Kidney epithelial cell (primary cell): ENCODE measurements at places on chromosomes 4 and X.

DNA sequence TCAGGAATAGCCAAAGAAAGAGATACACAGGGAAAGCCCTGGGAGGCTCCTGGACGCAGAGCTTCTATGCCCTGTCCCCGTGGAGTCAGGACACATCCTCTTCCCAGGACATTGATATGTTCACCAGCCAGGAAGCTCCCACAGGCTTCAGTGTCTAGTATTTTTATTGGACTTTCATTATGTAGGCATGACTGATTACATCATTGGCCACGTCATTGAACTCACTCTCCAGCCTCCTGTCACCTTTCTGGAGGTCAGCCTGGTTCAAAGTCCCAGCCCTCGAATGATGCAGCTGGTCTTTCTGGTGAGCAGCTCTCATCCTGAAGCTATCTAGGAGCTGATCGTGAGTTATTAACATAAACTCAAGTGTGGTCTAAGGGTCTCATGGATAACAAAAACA lies 104.1 kb downstream of the CPEB2 start:
- DNase-seq = no peak

DNA sequence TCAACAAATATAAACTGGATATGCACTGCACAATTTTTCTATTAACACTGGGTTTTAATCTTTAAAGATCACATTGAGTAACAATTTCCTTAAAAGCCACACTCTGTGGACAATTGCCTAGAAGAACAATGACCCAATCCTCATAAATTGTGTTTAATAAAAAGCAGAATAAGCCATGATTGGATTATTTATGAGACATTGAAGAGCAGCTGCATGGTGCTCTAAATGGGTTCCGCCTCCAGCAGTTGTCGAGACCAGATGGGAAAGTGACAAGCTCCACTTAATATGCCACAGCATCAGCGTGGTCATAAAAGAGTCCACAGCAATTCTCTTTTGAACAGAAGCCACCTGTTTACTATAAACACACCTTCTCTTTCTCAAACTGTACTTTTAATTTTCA lies 635.2 kb upstream of the FRG1 start:
- DNase-seq = no peak

DNA sequence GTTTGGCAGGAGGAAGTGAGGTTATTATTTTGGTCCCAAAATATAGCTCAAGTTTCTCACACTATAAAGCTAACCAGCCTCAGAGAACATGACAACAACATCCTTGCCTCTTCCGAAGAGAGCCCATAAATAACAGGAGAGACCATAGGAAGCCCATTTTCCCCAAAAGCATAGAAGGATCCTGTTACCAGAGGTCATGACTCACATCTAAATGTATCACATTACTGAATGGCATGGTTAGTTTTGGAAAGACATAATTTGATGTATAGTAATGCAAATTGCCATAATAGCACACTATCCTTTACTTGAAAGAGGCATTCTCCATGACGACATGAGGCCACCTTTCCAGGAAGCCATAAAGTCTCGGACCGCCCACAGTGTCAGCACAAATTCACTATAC lies 238.8 kb upstream of the GRIA3 start:
- no peak for DNase-seq

GRCh38 chr4:168432419-168433146 lies 47.7 kb downstream of the DDX60L start:
- no peak for DNase-seq

- DNase-seq = peak; percentile 55
Observed at GRCh38 chr4:31366041-31366440, 645.9 kb downstream of the PCDH7 start.

DNA sequence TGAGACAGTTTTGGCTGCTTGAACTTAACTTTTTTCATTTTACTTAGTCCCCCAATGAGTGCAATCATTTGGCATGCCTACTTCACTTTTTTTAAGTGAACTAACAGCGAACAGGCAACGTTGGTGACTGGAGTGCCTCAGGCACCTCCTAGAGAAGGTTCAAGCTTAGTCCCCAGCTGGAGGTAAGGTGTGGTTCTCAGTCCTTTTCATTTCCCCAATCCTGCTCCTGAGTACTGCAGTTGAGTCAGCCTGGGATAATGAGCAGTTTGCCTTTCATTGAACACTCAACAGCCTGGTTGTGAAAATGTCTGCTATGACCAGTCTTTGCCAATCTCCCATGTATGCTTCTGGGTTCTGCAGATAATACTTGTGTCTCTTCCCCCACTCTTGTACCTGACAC lies 109.5 kb downstream of the CDKL5 start:
- no peak for DNase-seq

DNA sequence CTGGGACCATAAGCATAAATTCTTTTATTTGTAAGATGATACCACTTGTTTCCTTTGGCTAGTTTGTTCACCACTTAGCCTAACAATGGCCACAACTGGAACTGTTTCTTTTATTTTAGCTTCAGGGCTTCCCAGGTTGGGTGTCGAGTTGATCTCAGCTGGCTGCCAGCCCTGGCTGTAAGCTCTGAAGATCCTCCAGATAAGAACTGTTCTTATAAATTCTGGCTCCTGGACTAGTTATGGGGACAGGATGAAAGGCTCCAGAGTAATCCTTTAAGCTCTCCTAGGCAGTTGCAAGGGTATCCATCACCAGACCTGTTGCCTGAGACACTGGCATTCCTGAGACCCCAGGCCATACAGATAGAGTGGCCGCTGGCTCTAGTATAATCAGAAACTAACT lies 129.4 kb upstream of the ACSL4 start:
- DNase-seq = no peak

- DNase-seq = no peak
Observed at GRCh38 chr4:40718586-40718985, 31.2 kb upstream of the NSUN7 start.

DNA sequence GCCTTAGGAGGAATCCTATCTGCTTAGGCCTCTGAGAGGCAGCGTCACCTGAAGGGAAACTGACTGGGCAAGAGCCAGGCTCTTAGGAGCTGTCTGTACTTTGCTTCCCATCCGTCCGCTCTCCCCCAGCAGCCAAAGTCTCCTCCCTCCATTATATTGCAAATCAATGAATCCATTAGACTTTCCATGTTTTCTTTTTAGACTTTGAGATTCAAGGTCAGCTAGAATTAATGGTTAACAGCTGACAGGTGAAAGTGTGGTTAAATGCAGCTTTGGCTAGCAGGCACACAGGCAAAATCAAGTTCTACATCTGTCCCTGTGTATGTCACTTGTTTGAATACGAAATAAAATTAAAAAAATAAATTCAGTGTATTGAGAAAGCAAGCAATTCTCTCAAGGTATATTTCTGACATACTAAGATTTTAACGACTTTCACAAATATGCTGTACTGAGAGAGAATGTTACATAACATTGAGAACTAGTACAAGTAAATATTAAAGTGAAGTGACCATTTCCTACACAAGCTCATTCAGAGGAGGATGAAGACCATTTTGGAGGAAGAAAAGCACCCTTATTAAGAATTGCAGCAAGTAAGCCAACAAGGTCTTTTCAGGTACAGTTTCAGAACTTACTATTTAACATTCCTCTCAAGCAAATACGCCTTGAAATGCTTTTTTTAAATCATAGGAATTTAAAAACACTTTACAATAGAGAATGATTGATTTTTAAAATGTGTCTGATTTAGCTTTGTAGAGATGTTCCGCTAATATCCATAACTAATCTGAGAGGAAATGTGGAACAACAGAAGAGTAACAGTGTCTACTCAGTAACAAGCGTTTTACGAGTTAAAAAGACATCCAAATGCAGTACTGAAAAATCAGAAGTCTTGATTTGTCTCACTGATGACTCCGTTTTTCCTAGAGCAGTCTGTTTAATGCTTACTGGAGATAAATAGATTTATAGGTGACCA lies at the start of gene F11:
Gene F11, plus strand, starts transcription at position 507 of the 970 bp plus-strand sequence. CDS start 948 bp downstream, outside the sequence.
- DNase-seq = no peak

- no peak for DNase-seq
Observed at GRCh38 chrX:106718709-106719108, 7.8 kb upstream of the RNF128 start.

- DNase-seq = peak; percentile 32
Observed at GRCh38 chrX:124406294-124407014, 60.1 kb downstream of the SH2D1A start.

DNA sequence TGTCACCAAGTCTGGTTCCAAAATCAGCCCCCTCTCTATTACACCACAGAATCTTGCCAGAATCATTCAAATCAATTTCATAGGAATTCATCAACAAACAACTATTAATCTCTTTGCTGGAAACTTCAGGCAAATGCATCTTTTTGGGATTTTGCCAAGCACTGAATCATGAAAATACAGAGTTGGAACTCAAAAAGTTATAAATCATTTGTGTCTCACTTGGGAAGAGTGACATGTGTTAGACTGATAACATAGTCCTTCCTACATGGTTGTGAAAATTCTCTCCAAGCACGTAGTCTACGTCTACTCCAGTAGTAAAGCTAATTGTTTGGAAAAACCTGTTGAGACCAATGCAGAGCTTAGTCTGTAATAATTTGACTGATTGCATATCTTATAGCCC lies 19.0 kb downstream of the CXCL8 start:
- DNase-seq = no peak

DNA sequence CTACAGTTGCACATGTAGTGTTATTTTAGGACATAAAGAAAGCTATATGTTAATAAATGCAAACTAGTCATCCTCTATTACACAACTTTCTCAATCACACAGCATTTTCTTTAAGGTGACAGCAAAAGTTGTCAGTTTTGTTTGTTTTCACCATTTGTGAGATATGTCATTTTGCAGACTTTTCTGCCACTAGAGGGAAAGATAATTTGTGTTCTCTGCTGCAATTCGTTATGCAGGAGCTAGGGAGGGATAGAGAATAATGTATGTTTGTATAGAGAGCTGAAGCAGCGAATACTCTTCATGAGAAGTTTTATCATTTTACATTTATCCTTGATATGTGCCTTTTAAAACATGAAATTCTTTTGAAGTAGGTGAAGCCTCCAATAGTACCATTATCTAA lies 670.6 kb upstream of the ATOH1 start:
- no peak for DNase-seq

GRCh38 chr4:123786163-123786915 lies 389.7 kb downstream of the SPRY1 start:
- no peak for DNase-seq

DNA sequence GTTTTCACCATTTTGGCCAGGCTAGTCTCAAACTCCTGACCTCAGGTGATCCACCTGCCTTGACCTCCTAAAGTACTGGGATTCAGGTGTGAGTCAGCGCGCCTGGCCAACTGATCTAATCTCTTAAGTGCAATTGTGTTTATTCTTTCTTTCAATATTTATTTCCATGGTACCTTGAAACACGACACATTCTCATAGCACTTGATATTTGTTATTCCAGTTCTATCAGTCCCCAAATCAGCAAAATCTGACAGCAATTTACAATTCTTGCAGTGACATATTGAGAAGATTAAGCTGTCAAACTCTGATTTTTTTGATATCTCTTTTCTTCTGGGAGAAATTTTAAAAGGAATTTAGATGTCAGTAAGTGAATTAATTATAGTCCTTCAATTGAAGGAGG lies 218.1 kb upstream of the FAT4 start:
- DNase-seq = no peak

DNA sequence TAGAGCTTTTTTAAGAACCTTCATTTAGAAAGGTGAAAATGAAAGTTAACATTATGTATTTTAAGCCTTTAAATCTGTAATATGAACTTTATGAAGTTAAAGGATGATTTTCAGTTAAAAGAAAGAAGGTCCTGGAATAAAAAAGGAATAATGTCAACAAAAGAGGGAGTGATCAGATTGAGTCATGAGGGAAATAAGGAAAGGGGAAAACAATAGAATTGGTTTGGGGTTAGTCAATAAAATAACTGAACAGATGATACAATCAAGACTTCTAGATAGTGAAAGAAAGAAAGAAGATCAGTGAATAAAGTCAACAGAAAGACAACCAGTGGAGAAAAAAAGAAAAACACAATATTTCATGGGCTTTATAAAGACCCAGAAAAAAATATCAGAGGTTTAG lies 291.6 kb upstream of the ARSJ start:
- DNase-seq = no peak

DNA sequence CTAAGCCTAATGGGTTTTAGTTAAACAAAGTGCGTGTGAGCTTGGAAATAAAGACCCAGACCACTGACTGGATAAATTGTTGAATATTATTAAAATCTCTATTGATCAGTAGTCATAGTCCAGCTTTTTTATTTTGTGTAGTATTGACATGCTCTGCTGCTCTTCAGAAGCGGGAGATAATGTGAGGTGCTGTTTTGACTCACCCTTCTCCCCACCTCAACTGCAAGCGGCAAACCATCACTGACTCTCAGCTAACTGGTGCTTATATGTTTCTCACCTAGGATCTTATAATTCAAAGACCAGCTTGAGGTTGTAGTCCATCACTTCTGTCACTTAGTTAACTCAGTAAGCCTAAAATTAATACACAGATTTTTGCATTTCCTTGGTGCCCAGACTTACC lies 72.2 kb downstream of the COMMD8 start:
- DNase-seq = no peak

- no peak for DNase-seq
Observed at GRCh38 chr4:2663275-2663674, 92.9 kb downstream of the TNIP2 start.

GRCh38 chr4:47839259-47839658 lies 1.4 kb upstream of the CORIN start:
- DNase-seq = no peak

GRCh38 chrX:134885336-134886001 lies 105.3 kb upstream of the SMIM10 start:
- DNase-seq = no peak

DNA sequence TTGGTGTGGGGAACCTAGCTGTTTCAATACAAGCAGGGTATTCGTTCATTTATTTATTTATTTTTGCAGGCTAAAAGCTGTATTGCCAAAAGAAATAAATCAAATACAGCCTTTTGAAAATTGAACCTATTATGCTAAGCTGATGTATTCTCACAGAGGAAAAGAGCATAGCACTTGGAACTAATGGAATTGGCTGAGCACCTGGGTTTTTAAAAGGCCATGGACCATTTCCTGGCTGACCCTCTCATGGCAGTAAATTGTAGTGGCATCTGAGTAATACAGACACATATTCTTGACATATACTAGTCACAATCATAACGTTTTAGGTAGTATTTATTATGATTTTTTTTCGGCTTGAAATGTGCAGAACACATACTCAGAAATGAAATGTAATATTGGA lies 71.8 kb upstream of the ALG13 start:
- DNase-seq = no peak

- DNase-seq = peak; percentile 32
Observed at GRCh38 chr4:144176476-144176875, 36.0 kb upstream of the GYPA start.

- DNase-seq = no peak
Observed at GRCh38 chr4:184641022-184641421, 8.2 kb downstream of the CASP3 start.

DNA sequence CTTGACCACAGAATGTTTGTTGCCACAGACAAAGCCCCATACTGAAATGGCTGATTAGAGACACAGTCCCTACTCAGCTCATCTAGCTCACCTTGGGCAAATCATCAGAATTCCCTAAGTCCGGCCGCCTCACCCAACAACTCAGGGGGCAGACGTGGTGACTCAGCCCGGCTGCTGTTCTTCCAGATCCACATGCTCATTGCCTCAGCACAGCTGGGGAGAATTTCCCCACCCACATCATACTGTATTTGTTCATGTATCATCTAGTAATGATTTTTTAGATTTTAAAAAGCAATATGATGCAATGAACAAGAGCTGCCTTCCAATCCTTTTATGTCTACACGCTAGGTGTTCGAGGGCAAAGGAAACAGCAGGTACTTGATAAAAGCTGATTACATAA lies 333.8 kb upstream of the TENM3 start:
- DNase-seq = peak; percentile 45

GRCh38 chr4:182806259-182807252 lies 110.6 kb downstream of the DCTD start:
- DNase-seq = peak; percentile 5

- DNase-seq = no peak
Observed at GRCh38 chr4:7877176-7877575, 62.5 kb downstream of the AFAP1 start.

GRCh38 chr4:47485047-47485692 lies at the start of gene ATP10D:
Gene ATP10D, plus strand, starts transcription at chr4:47485275. Its CDS starts 27,266 bp downstream, at chr4:47512541.
- DNase-seq = peak; percentile 70
